ENCODE measurements at places on chromosomes 2 and 18. TPM values are rescaled to one million over a fixed set of nuclear protein-coding genes. Genes with fewer than 3 reads are reported as not detected.

DNA sequence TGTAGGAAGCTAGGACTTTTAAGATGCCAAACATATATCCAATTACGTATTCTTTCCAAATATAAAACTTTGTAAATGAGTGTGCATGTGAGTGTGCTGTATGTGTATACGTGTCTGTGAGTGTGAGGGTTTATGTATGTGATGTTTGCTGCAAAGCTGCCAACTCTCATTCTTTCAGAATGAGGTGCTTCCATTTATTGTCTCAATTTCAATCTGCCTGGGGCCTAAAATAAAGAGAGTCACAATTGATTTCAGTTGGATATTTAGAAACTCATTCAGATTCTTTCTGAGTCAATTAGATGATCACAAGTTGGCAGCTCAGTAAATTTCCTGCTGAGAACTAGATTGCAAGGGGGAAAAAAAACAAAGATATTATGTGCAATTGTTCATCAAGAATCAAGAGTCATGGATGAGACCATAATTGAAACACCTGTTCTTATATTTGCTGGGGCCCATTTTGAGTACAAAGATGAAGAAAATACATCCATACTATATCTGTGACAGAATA, 621.2 kb upstream of the ACVR2A start:
- DNase-seq = no peak

Gene GALNT13
- polyA plus RNA-seq = 2.6 TPM

Gene GPR45
- polyA plus RNA-seq = not detected

DNA sequence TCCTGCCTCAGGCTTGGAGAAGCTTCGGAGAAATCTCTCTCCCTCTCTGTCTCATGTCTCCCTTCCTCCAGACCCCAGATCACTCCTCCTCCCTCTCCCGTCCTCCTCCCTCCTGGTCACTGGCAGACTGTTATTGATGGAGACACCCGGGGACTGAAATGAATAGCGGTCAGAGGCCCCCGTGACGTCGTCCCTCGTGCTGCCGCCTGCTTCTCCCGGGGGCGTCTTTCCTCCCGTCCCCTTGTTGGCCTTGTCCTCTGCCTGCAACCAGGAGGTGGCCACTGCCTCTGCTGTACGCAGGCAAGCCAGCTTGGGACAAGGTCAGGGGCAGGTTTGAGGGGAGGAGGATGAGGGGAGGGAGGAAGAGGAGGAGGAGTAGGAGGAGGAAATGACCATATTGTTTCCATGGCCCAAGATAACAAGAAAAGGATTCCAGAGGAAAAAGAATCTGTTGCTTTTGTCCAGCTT, 78.2 kb downstream of the CELF4 start:
- peak; percentile 79 for DNase-seq

Gene RAD51AP2
- 0.07 TPM for polyA plus RNA-seq

Gene REG3G
- polyA plus RNA-seq = 32.2 TPM

DNA sequence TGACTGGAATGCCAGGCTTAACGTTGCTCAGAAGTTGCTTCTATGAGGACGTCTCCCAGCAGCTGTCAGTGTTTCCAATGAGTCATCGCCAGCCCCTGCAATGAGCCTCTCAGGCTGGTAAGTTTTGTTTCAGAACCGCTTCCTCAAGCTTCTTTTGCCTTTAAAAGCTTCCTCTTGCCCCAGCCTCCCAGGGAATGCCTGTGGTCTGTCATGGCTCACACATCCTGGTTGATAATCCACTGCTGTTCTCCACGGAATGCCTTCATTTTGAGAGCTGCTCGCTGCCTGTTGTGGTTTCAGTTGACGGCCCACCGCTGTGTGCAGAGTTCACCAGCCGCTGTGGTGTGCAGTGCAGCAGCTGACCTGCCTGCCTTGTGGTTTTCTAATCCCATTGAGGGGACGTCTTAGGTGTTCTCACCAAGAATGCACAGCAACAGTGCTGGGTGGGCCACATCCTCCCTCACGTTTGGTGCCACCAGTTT, 96.4 kb downstream of the RTP5 start:
- DNase-seq = peak; percentile 75

DNA sequence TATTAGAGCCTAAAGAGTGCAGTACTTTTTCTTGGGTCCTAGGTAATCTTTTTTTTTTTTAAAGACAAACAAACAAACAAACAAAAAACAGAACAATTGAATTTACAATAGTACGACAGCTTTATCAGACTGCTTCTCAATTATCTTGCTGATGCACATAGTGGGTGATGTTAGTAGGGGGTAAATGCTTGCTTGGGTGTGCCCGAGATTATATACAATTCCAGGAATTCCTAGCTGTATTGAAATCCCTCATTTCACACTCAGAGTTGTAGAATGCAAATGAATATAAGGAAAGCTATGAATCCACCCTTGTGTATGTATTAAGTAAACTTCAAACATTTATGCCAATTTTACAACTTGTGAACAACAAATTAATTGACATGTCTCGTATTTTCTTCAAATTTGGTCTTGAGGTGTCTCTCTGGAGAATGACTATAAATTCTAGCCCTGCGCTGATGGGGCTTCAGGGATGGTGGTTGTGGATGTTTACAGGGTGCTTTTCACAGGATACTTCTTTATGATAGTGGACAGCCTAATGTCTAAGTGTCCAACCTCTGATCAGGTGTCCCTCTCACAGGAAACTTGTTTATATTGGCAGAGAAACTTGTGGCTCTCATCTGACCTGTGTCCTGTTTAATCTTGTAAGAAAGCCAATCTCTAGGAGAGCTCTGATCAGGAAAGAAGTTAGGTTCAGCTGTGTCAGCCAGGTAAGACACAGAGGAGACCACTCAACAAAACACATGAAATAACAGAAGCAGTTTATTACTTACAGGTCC, 61.9 kb upstream of the SLC39A10 start:
- no peak for DNase-seq
